ENCODE measurements at places on chromosomes 1 and 21.

GRCh38 chr1:244271691-244272308 is 179.9 kb downstream of the ADSS2 start:
- no peak for DNase-seq

- no peak for DNase-seq
These were observed 43.0 kb downstream of the JAK1 start for GRCh38 chr1:64923294-64923718.

GRCh38 chr1:180778782-180779398 is 133.8 kb upstream of the KIAA1614 start:
- no peak for DNase-seq

- DNase-seq = no peak
These were observed 47.6 kb downstream of the FCRL3 start for GRCh38 chr1:157652859-157653493.

DNA sequence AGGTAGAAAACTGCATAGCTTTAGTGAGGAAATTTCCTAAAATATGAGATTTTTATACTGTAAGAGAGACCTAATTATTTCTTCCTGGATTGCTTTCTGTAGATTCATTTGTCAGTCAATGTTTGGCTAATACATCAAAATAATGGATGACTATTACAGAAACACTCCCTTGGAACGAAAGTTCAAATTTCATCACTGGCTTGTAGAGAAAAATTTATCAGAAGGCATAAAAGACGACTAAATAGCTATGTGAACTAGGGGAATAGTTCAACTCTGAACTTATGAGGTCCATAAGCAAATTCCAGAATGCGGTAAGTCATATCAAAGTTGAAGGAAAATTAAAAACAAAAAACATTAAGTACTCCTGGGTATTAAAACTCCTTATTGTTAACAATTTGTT is 36.0 kb downstream of the WNT2B start:
- no peak for DNase-seq

DNA sequence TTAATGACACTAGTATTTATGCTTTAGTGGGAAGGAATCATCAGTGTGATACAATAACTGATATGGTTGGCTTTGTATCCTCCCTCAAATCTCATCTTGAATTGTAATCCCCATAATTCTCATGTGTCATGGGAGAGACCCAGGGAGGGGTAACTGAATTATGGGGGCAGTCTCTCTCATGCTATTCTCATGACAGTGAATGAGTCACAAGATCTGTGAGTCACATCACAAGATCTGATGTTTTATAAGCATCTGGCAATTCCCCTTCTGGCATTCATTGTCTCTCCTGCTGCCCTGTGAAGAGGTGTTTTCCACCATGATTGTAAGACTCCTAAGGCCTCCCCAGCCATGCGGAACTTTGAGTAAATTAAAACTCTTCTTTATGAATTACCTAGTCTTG is 1760.3 kb downstream of the NCAM2 start:
- no peak for DNase-seq

Measured in erythroblast (primary cell).